ENCODE measurements at places on chromosomes 6 and 20.

- no peak for DNase-seq
These were observed 362.2 kb upstream of the IRAK1BP1 start for GRCh38 chr6:78505178-78505577.

DNA sequence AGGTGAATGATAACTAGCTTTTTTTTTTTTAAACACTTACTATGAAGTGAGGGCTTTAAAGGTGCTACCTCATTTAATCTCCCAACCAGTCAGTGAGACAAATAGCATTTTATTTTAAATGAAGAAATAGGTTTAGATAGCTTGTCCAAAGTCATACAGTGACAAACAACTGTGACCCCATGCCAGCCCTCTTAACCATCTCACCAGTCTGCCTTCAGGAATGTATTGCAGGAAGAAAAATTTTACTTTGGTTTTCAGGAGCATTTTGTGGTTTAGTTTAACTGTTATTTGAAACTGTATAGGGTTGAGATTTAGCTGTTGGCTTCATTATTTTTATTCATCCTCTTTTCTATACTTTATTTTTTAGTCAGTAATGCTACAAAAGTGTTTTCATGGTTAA lies 18.6 kb downstream of the DSE start:
- no peak for DNase-seq

DNA sequence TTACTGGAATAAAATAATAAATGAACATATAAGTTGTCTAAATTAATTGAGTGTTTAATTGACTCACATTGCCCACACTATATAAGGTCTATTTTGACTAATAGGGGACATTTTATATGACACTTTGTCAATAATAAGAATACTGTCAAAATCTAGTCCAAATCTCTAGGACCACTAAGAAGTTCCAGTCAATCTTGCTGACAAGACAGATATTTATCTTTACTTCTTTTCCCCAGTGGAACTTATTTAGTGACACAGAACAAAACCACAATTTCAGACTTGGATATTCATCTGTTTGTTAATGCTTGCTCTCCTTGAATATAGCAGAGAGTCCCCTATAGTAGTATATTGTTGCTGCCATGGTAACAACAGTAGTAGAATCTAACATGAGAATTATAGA lies 954.6 kb upstream of the MANEA start:
- no peak for DNase-seq

GRCh38 chr6:158369241-158369640 lies 57.0 kb downstream of the TULP4 start:
- DNase-seq = no peak

DNA sequence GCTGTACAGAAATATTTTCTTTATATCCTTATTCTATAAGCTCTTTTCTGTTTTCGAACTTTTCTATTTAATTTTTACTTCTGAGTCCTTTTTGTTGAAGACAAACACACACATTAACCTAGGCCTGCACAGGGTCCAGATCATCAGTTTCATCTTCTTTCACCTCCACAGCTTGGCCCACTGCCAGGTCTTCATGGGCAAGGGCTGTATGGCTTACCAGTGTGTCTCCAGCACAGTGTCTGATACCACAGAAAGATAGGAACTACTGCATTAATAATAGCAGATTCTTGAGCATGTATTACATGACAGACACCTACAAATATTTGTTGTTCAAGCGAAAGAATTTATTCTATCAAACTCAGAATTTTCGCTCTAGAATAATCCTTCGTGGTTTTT lies 24.4 kb downstream of the QKI start:
- no peak for DNase-seq

DNA sequence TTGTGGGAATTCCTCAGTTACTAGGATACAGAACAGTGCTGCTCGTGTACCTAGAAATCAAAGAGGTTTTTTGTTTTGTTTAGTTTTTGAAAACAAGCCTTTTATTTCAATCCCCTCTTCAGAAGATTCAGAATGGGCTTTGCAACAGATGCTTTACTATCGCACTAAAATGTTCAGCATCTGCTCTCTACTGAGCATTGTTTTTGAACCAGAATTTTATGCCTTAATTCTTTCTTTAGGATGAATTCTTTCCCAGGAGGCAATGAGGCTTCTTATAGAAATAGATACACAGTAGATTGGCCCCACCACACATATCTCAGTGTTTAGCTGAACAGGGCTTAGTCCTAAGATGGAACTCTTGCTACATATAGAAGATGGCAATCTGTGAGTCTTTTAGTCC lies 95.9 kb upstream of the SPACA1 start:
- DNase-seq = no peak

DNA sequence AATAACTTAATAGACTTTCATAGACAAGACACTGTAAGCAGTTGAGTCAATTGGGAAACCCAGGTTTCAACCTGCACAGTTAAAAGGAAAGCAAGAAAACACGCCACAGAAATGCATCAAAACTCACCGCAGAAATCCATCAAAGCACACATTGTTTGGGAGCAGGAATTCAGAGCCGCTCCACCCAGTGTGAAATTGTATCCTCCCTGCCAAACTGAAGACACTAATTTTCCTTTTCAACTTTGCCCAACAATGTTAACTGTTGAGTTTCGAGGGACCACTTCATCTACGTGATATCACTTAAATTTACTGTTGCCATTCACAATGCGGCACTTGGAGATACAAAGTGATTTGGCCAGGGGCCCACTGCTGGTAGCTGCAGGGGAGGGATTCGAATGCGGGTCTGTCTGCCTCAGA lies 92.7 kb downstream of the DACT2 start:
- no peak for DNase-seq

DNA sequence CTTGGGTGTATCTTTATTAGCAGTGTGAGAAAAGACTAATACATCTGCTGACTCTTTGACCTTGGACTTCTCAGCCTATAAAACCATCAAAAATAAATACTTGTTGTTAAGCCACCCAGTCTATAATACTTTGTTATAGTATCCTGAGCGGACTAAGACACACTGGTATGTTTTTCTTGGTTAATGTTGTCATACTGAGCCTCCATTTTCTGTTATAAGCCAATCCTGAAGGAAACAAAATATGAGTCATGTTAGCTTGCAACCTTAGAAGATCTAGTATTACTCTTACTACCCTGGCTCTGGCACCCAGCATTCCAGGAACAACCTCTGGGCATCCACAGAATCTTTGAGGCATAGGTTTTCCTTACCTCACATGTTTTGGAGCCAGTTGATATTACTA lies 307.2 kb downstream of the FRK start:
- DNase-seq = no peak

GRCh38 chr20:5840411-5841002 lies 90.3 kb downstream of the SHLD1 start:
- DNase-seq = no peak
